ENCODE measurements at places on chromosomes 2 and 18. TPM values are rescaled to one million over a fixed set of nuclear protein-coding genes. Genes with fewer than 3 reads are reported as not detected.
A peak's percentile ranks its signal among the peaks of the same experiment; 100 is the strongest.

Gene GKN2
- not detected for total RNA-seq

Gene EVX2
- total RNA-seq: 3.7 TPM

Gene ZNF385B
- total RNA-seq: 2.4 TPM

Gene TMEM150A
- total RNA-seq: 25.7 TPM

GRCh38 chr2:120403676-120404075 lies 57.7 kb downstream of the INHBB start:
- no peak for DNase-seq

DNA sequence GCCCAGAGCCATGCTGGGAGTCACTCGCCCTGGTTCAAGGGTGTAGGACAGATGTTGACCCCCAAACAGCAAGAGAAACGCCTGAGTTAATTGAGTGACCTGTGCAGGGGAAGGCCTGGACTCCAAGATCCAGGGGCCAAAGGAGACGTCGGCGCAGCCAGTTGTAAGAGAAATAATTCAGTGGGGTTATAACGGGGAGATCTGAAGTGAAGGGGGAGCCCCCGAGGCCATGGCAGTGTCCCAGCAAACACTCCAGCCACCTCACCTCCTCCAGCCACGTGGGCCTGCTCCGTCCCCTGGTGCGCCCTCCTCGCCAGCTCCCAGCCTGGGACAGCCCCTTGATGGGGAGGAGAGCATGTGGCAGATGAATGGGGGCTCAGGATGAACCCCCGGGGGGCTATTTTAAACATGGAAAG lies 130.7 kb upstream of the GPC1 start:
- no peak for DNase-seq

DNA sequence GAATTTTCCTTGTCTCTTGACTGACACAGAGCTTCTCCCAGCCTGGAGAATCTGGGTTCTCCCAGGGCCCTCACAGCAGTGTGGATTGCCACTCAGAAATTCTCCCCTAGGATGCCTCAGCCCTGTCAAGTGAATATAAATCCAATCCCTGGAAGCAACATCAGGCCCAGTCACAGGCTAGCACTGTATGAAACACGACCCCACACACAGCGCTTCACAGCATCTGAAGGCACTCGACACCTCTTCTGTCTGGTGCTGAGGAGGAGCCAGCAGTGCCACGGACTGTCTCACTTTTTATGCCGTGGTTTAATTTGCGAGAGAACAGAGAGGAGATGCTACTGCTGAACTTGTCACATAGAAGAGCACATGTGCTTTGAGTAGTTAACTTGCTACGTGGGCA lies 164.5 kb downstream of the NAPG start:
- DNase-seq: no peak

DNA sequence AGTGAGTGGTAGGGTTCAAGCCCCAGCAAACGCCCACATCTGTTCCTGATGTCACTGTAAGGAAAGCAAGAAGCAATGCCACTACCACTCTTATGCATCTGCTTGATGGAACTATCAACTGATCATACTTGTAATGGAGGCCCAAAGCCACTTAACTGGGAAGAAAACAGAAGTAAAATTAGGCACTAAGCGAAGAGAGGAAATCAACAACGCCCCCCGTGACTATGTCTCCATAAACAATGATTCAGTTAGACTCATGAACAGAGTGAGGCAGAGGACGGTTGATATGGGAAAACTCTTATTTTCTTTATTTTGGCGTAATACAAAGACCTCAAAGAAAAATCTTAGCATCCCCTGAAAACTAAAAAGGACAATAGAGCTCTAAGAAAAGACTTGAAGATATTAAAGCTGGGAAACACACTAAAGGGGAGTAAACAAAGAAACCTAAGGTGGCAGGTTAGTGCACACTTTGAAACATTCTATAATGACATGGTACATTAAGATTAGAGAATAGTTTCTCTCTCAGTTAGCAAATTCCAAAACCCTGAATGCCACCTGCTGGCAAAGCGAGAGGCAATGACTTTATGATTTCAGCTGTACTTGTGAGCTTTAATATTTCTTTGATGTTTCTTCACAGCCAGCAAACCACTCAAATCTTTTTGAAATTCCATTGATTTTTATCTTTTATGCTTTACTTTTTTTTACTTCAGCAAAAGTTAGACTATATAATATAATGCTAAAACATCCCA lies 86.5 kb downstream of the LRP2 start:
- DNase-seq: no peak

DNA sequence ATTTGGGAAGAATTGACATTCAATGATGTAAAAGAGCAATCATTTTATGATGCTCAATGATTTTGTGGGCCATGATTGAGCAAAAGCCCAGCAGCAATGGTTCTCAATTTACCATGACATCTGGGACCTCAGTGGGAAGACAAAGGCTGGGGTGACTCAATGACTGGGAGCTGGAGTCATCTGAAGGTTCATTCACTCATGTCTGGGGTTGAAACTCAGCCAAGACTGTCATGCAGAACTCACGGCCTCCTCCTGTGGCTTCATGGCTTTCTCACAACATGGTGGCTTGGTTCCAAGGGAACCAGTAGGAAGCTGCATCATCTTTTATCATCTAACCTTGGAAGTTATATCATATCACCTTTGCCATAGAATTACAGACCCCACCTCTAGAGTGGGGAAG lies 45.1 kb upstream of the CD226 start:
- DNase-seq: no peak

DNA sequence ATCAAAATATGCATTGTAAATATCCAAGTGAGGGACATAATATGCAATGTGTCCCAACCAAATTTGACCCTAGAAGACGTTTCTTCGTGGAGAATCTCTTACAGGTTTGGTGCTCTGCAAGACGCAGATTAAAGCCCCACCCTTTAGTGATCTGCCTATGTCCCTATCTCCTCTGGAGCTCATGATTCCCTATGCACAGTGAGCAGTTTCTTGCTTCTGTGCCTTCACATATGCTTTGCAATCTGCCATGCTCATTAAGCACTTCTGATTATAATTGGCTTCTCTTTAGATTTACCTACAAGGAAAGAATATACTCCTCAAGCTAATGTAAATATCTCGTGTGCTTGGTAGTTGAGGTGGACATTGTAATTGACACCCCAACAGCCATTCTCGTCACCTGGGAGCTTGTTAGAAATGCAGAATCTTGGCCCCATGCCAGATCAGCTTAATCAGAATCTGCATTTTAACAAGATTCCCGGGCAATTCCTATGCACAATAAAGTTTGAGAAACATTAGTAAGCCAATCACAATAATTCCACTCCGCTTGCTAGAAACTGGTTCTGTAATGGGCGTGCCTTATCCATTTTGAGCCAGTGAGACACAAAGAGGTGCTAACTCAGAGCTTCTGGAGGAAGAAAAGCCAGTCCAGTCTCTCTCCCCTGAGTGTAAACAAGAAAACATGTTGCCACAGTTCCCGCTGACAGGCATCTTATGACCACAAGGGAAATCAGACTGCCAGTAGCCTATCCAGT lies 2.8 kb upstream of the PUM2 start:
- DNase-seq: peak; percentile 18

All from hepatocyte (in vitro differentiated cells).